Ascending aorta (tissue), 2 donors: ENCODE measurements at places on chromosomes 2 and 18. TPM values are rescaled to one million over a fixed set of nuclear protein-coding genes. Genes with fewer than 3 reads are reported as not detected.
A peak's percentile ranks its signal among the peaks of the same experiment; 100 is the strongest.

DNA sequence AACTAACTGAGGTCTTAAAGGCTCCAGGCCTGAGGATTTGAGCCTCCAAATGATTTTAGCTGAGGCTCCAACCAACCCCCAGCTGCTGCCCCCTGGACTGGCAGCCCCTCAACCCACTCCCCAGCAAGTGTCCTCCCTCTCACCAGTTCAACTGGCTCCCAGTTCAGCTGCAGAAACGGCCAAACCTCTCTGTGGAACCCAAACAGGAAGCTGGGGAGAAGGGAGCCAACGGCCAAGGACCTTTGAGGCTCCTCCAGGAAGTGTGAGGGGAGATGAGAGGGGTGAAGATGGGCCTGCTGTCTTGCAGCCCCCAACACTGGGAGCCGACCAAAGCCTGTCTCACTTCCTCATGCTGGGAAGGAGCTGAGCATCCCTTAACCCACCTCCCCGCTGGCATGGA is 24.9 kb downstream of the ZFP36L2 start:
- no peaks in the 10 kb centered on the region for H3K4me1 ChIP-seq
- H3K36me3 ChIP-seq = no peaks in the 10 kb centered on the region
- H3K4me3 ChIP-seq = no peak overlapping the region
- no peak overlapping the region for H3K27ac ChIP-seq
- H3K27me3 ChIP-seq = no peaks in the 10 kb centered on the region

DNA sequence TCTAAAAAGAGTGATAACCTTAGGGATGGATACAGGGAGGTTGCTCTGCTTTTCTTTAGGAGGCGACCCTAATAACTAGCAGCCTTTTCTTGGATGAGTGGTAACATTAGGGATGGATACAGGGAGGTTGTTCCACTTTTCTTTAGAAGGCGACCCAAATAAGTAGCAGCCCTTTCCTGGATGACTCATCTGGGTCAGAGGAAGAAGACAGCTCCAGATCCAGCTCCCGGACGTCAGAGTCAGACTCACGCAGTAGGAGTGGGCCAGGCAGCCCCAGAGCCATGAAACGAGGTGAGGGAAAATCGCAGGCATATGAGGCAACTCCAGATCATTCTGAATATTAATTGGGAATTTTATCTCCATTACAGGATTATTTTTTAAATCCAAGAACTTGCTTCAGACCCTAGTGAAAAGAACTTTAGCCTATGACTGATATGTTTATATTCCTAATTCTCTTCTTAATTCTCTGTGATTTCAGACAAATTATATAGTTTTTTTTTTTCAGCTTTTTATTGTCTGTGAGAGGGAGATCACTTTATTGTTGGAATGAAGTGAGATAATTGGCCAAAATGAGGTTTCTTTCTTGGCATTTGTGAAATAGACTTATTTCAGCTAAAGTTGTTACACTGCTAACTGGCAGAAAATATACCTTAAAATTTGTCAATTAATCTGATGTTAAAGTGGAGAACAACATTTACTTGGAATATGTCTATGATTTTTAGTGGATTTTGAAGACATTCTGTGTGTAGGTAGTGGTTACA is 31.2 kb upstream of the C1GALT1C1L start:
- no peak overlapping the region for H3K4me3 ChIP-seq
- no peaks in the 10 kb centered on the region for H3K27me3 ChIP-seq
- no peaks in the 10 kb centered on the region for H3K4me1 ChIP-seq
- peaks cover 17% of the 10 kb centered on the region for H3K36me3 ChIP-seq

GRCh38 chr2:45856391-45857274 is 205.2 kb downstream of the PRKCE start:
- no peak overlapping the region for H3K27ac ChIP-seq
- H3K27me3 ChIP-seq = no peaks in the 10 kb centered on the region

DNA sequence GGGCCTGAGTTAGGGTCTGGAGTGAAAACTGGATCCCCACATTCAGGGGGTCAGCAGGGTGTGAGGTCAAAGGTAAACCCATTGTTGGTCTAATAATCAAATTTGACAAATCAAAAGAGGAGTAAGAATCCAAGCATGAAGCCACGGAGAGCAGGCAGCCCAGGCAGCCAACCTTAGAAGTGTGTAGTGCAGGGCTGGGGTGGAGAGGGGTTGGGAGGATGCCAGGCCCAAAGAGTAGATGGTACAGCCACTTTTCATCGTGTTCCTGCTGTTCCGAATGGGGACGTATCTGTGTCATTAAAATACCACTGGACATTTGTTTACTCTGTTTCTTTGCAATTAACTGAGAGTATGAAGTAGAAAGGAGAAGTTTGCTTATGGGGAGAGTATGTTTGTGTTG is 16.5 kb upstream of the SPTBN1 start:
- H3K4me3 ChIP-seq = no peak overlapping the region
- H3K36me3 ChIP-seq = no peaks in the 10 kb centered on the region
- no peaks in the 10 kb centered on the region for H3K4me1 ChIP-seq
- H3K27ac ChIP-seq = no peak overlapping the region
- H3K27me3 ChIP-seq = no peaks in the 10 kb centered on the region
- DNase-seq = no peak

DNA sequence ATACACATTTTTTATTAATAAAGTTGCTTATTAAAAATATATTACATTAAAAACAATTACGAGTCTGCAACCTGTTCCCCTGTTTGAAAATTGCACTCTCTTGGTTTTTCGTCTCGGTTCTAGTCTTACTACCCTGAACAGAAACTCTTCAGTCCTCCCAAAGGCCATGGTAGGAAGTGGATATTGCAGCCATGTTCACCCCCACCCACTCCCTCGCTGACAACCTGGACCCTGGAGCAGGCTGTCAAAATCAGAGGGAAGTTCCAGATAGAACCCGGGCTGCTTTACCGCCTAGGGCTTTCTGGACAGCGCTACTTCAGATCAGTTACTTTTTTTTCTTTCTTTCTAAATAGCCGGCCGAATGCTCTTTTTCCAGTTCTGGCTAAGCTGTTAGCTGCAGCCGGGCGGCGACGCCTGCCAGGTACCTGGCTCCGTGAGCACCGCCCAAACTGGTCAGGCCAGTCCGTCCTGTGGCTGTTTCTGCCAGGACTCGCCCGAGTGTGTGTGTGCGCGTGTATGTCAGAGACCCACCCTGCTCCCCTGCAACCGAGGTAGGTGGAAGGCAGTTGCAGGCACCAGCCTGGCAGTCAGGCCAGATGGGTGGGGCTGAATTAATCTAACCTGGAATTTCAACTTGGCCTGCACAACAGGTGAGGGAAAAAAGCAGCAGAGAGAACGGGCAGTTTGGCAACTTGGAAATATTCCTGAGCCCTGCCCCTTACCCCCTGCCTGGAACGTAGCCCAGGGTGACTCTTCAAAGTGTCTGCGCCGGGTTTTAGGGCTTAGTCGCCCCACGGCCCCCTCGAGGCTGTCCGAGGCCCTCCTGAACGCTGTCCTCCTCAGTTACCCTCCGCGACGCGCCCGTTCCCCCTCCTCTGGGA is 1.1 kb upstream of the TET3 start:
- H3K27ac ChIP-seq = no peak overlapping the region
- H3K4me1 ChIP-seq = peaks cover 34% of the 10 kb centered on the region
- H3K4me3 ChIP-seq = peak overlapping the region; percentile 46
- H3K36me3 ChIP-seq = no peaks in the 10 kb centered on the region

DNA sequence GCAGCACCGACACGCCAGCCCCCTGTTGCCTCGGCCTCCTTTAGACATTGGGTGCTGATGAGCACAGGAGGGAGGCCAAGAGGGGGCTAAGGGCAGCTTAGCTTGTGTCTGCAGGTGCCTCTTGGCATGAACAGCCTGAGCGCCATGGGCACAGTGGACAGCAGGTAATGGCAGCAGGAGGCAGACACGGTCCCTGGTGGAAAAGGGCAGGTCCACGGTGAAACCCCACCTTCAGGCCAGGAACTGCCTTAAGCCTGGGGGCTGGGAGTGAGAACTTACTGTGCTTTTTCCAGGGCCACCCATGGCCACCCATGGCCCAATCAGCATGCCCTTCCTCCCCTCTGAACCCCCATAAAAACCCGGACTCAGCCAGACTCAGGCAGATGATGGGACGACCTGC is 633.4 kb upstream of the TMEFF2 start:
- H3K36me3 ChIP-seq = no peaks in the 10 kb centered on the region
- no peaks in the 10 kb centered on the region for H3K27me3 ChIP-seq
- DNase-seq = no peak
- no peak overlapping the region for H3K27ac ChIP-seq

The UGT1A10 gene
- not detected for total RNA-seq

The AQP12B gene
- total RNA-seq = not detected

The ACTG2 gene
- total RNA-seq = 134 TPM

The SOX11 gene
- total RNA-seq = not detected

The MSTN gene
- total RNA-seq = not detected
